ENCODE measurements at places on chromosomes 5 and 9. TPM values are rescaled to one million over a fixed set of nuclear protein-coding genes. Genes with fewer than 3 reads are reported as not detected.

Gene C7
- total RNA-seq, result not detected

Gene LRRTM2
- 0.06 TPM for total RNA-seq

Gene CPLANE1
- total RNA-seq, result 10.3 TPM

- H3K27ac ChIP-seq, result peak overlapping the region; percentile 83
- peak; percentile 70 for DNase-seq
- no peaks in the 10 kb centered on the region for H3K27me3 ChIP-seq
- H3K4me3 ChIP-seq, result peak overlapping the region; percentile 43
- H3K4me1 ChIP-seq, result peaks cover 54% of the 10 kb centered on the region
Observed at GRCh38 chr5:144187699-144188294, 17.1 kb downstream of the KCTD16 start.

DNA sequence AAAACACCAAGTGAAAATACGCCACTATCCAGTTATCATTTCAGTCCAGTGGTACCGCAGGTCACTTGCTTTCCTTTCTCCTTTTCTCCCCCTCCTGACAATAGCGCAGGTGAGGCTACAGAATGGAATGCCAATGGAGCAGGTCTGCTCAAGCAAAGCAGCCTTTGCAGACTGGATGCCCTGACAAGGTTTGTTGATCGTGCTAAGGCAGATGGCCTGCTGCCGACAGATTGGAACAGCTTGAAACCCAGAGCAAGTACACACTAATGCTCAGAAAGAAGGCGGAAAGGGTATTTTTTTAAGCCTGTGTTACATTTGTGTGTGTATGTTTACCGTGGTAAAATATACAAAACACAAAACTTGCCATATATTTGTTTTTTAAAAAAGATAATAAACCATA is 19.4 kb downstream of the SPACA9 start:
- H3K36me3 ChIP-seq, result peaks cover 14% of the 10 kb centered on the region
- no peak overlapping the region for H3K27ac ChIP-seq
- H3K4me1 ChIP-seq, result peaks cover 14% of the 10 kb centered on the region
- H3K27me3 ChIP-seq, result no peaks in the 10 kb centered on the region
- H3K4me3 ChIP-seq, result no peak overlapping the region

All from activated naive CD8-positive, alpha-beta T cell treated with anti-CD3 and anti-CD28 coated beads, Interleukin-2, amount 10 ng/mL, durations not matched to agents 7 days and 5 days (primary cell).